Left lung (tissue), 14 donors: ENCODE measurements at places on chromosomes 13 and 19.

- DNase-seq: no peak
These were observed 15.1 kb upstream of the ATP11A start for GRCh38 chr13:112674412-112675365.

- no peak for DNase-seq
These were observed 24.6 kb downstream of the MPHOSPH8 start for GRCh38 chr13:19657872-19658591.

DNA sequence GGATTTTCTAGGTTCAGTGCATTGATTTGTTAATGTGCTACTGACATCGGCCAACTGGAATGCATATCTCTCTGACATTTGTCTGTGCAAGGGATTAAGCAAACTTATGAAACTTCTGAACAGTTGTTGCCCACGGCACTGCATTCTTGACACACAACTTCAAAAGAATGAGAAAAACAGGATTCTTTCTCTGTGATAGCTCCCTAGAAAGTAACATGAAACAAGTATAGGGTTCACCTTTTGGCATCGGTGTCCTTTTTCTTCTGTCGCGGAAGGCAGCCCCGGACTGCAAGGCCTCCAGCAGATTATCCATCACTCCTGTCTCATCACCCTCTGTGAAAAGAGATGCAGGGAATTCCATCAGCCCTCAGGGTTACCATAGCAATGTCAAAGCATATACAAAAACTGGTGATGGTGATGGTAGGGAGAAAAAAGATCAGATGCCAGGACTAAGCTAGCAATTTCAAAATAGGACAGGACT lies 389.2 kb downstream of the DIAPH3 start:
- DNase-seq: peak; percentile 47

DNA sequence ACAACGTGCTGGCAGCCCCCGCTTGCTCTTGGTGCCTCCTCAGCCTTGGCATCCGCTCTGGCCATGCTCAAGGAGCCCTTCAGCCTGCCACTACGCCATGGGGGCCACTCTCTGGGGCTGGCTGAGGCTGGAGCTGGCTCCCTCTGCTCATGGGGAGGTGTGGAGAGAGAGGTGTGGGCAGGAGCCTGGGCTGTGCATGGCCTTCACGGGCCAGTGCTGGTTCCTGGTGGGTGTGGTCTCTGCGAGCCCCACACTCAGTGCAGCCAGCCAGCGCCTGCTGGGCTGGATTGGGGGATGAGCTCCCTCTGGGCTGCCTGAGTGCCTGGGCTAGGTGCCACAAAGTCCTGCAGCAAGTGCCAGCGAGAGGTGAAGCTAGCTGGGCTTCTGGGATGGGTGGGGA lies 1289.1 kb downstream of the OLFM4 start:
- DNase-seq: peak; percentile 54

DNA sequence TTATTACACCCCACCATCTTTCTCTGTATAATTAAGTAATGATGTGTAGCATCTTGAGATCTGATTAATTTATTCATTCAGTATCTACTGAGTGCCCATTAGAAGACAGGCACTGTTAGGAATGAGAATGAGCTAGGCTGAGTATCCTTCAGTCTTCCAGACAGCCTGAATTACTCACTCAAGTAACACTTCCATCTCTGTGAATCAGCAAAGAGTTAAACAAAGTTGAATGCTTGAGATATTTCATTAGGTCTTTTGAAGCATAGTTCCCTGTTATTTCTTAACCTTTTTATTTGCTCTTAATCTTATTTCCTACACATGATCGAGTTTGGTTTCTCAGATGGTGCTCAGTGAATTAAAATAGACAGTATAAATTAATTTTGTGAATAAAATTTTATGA lies 413.7 kb downstream of the DCT start:
- DNase-seq: no peak
